ENCODE measurements at places on chromosomes 3 and 15.

GRCh38 chr3:36924744-36925521 is 19.9 kb downstream of the TRANK1 start:
- peak; percentile 55 for DNase-seq

- no peak for DNase-seq
Measured at GRCh38 chr15:63034578-63034977, 8.0 kb upstream of the TPM1 start.

- DNase-seq: no peak
Measured at GRCh38 chr15:63041974-63042876, at the start of gene TPM1. TPM1 (plus strand) TSS chr15:63042747; CDS start chr15:63042830, 83 bp downstream.

GRCh38 chr3:188526057-188526456 is 372.1 kb downstream of the LPP start:
- DNase-seq: peak; percentile 13

DNA sequence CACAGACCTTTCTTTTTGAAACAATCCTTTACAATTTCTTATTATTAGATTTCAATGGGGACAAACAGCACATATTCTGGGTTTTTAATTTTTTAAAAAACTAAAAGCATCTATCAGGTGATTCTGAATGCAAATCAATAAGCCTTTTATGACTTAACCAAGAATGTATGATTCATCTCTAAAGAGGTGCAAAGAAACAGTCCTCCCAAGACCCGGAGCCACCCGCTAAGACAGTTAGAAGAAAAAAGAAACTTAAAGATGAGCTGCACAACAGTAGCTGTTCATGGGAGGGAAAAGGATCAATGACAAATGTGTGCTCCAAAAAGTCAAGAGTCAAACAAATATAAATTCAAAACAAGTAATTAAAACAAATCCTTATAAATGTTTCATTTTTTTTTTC is 319.5 kb downstream of the THSD4 start:
- DNase-seq: no peak

- no peak for DNase-seq
Measured at GRCh38 chr3:126111566-126112475, 27.9 kb upstream of the SLC41A3 start.

GRCh38 chr3:135448520-135448919 is 517.0 kb upstream of the PPP2R3A start:
- no peak for DNase-seq

GRCh38 chr3:101900736-101901135 is 51.4 kb downstream of the NFKBIZ start:
- DNase-seq: no peak

- DNase-seq: peak; percentile 15
Measured at GRCh38 chr3:13214847-13215472, 141.7 kb upstream of the IQSEC1 start.

DNA sequence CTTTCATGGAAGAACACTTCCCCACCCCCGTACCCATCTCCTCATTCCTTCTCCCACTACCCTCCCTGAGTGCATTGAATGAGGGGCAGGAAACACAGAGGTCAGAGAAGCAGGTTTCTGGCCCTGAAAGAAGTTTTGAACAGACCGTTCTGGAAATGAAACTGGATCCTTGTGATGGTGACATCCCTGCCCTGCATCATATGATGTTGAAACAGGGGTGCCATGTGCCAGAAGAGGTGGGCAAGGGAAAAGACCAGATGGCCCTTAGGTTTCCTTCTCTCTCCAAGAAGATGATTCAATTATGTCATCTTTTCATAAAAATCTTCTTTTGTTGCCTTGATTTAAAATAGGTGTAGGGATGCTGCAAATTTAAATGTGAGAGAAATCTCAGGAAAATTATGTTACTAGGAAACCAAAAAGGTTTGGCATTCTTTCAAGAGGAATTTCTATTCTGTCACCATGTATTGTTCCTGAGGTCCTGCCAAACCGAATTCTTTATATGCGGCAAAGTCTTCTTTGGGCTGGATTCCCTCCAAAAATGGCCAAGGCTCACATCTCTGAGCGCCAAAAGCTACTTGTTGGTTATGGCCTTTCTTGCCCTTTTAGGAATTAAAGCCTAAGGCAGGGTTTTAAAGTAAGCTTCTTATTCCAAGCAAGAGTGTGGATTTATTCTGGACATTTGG is 19.9 kb upstream of the TNFAIP8L3 start:
- no peak for DNase-seq

DNA sequence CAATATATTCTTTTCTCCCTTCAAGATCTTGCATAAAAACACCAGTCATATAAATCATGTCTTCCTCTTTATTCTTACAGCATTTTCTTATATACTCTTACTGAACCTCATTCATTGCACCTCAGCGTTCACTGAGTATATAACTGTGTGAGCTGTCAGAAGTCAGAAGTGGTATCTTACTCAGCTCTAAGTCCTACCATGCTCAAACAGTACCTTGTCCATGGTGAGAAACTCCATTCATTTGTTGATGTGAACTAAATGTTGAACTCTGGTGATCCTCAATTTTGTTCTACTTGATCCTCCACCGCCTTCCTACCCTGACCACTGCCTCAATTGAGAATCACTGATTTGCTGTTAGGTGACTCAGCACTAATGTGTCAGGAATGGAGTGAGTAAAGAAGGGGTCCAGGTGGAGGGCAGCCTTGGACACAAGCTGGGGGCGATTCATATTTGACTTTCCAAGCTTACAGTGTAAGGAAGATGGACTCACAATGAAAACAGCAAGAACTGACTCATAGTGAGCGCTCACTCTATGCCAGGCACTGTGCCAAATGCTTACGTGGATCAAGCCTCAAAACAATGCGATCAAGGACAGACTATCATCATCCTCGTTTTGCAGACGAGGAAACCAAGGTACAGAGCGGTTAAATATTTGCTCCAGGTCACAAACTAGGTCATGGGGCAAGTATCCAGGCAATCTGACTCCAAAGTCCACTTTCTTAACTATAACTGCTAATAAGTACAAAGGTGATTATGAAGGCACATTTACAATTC is 13.5 kb upstream of the ZFYVE19 start:
- no peak for DNase-seq

- no peak for DNase-seq
Measured at GRCh38 chr15:63593705-63594671, 3.2 kb upstream of the FBXL22 start.

DNA sequence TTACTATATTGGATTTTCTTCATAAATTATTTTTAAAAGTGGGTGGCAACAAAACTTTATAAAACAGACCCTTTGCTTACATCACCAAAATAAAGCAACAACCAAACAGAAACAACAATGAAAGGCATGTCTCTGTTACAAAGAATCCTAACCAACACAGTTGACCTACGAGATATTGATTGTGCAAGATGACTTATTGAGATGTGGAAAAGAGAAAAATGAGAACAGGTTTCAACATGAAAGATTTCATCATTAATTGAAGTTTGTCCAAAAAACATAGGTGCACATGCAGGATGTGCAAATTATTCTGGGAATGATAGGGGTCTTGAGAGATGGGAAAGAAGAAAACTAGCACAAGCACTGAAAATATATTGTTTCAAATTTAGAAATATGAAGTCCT is 9.0 kb downstream of the GMNC start:
- DNase-seq: no peak

- DNase-seq: peak; percentile 46
Measured at GRCh38 chr15:71103102-71103676, 12.1 kb upstream of the THSD4 start.

DNA sequence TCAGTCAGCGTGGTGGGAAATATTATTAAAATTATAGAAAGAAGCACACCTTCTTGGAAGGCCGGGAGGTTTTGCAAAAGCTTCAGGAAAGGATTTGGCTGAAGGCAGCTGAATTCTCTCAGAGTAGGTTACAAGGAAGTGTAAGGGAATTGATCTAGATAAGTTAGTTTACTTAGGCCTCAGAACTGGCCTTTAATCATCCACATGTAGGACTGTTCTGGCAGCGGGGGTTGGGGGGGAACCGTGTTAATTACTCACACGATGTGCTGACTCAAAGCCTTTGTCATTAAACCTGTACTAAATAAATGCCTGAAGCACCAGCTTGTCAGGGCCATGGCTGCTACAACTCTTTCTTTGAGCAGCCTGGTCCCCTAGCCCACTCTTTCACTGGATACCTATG is 12.8 kb downstream of the ASB14 start:
- DNase-seq: no peak

- no peak for DNase-seq
Measured at GRCh38 chr3:13569201-13569600, 20.3 kb downstream of the FBLN2 start.

GRCh38 chr15:38193496-38193895 is 59.1 kb upstream of the SPRED1 start:
- no peak for DNase-seq

DNA sequence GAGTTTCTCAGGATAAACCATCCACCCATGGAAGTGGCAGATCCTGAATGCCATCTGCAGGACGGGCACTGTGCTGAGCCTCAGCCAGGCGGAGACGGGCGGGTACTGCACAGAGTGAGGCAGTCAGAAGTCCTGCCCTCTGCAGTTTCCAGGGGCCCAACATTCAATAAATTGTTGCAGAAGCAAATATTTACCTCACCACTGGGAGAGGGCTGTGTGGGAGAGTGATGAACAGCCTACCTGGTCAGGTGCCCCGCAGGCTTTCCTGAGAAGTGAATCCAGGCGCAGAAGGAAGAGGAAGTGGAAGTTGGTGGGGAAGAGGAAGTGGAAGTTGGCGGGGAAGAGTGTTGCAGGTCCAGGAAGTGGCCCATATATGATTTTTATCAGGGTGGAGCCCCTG is 100.8 kb downstream of the SLCO3A1 start:
- no peak for DNase-seq

- DNase-seq: peak; percentile 84
Measured at GRCh38 chr15:68553994-68554720, 24.6 kb upstream of the CORO2B start.

- DNase-seq: peak; percentile 62
Measured at GRCh38 chr15:66619152-66619903, 53.5 kb upstream of the LCTL start.

- DNase-seq: peak; percentile 79
Measured at GRCh38 chr15:97745481-97746071, 214.9 kb upstream of the ARRDC4 start.

DNA sequence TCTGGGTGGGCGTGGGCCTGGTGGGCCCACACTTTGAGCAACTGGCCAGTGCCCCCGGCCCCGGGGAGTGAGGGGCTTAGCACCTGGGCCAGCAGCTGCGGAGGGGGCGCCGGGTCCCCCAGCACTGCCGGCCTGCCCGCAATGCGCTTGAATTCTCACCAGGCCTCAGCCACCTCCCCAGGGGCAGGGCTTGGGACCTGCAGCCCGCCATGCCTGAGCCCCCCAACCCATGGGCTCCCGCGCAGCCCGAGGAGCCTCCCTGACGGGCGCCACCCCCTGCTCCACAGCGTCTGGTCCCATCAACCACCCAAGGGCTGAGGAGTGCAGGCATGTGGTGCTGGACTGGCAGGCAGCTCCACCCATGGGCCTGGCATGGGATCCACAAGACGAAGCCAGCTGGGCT is 484.3 kb downstream of the UNC13C start:
- no peak for DNase-seq

- DNase-seq: peak; percentile 84
Measured at GRCh38 chr3:156509189-156510174, 45.4 kb downstream of the SSR3 start.

DNA sequence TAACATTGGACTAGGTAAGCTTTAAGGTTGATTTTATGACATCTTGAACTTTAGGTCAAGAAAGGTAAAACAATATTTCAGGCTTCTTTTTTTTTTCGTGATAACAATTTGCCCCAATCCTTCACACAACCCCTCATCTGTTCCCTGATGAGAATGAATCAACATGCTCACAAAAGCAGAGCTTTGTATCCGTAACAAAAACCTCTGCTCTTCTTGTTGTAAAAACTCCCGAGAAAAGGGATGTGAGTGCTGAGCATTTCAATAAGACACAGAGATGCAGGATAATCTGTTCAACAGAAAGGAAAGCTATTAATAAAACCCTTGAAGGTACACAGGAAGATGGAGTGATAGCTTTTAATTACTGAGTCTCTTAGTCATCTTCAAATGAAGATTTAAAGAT is 94.3 kb downstream of the RAD18 start:
- no peak for DNase-seq

- DNase-seq: no peak
Measured at GRCh38 chr3:3180456-3180855, 965 bp upstream of the CRBN start.

DNA sequence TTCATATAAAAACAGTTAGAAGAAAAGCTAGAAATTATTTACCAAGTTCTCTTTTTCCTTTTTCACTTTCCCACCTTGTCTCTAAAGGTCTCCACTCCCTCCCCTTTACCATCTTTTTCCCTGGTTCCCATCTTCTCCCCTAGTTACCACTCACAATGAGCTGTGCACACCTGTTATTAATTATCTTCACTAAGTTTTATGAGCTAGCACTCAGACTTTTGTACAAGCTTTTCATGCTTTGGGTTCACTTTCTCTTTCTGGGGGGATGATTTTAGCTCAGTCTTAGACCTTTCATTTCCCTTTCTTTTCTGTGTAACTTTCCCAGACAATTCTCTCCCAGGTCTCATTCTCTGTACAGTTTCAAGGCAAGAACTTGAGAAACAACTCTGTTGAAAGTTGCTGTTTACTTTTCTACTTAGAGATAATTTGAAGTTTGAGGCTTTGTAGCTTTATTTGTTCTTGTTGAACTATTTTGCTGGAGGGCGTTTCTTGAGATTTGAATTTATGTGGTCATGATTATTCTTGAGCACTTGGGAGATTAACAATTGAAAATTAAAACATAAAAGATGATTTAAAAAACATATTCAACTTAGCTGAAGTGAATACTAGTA is 24.0 kb upstream of the AADAC start:
- no peak for DNase-seq

GRCh38 chr3:162348912-162349311 is 852.3 kb downstream of the OTOL1 start:
- DNase-seq: no peak

GRCh38 chr3:60989626-60990441 is 261.4 kb downstream of the FHIT start:
- DNase-seq: no peak

DNA sequence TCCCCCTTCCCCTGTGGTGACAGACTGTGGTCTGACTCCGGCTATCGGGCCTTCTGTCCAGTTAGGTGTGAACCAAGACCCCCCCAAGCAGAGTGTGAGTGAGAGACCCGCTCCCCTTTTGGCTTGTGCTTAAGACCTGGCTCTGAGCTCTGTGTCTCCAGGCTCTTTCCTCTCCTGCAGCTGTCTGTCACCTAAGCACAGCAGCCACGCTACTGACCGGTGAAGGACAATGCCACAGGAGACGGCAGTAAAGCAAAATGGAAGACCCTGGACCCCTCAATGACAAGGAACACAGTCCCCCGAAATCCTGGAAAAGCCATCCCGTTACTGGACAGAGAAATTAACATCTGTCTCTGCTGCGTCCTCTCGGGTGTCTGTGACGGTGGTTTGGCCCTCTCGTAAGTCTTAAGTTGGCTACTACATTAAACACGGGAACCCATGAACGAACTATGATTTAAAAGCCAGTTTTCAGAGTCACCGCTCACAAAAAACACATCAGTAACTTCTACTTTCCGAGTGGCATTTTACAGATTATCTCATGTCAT is 53.7 kb downstream of the CHSY1 start:
- no peak for DNase-seq
